ENCODE measurements at places on chromosomes 11 and 22.

DNA sequence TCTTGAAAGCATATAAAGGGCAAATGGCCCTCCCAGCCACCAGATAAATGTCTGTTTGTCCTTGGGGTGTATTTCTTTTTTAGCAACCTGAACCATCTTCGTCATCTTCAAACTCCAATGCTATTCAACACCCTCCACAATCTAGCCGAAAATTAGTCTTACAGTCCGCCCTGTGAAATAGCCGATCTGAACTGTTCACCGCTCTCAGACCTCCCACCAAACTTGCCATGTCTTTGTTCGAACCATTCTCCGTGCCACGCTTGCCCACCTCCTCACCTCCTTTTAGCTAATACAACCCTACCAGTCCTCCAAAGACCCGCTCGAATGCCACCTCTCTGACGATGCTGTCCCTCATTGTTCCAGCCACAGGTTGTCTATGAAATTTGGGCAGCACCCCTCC, 46.0 kb downstream of the SC5D start:
- DNase-seq: no peak

- DNase-seq: no peak
Measured at GRCh38 chr22:35604621-35605368, 12.3 kb downstream of the MB start.

- DNase-seq: no peak
Measured at GRCh38 chr22:44272401-44272771, 40.4 kb downstream of the SHISAL1 start.

DNA sequence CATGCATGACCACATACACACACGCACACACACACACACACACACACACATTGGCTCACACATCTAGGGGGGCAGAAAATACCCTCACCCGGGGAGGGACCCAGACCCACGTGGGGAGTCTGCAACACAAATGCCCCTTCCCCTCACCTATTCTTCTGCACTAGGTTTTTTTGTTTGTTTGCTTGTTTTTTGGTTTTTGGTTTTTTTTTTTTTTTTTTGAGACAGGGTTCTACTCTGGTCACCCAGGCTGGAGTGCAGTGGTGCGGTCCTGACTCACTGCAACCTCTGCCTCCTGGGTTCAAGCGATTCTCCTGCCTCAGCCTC, 28.4 kb downstream of the WEE1 start:
- DNase-seq: no peak

GRCh38 chr11:90844041-90844440, 621.2 kb upstream of the CHORDC1 start:
- DNase-seq: no peak

DNA sequence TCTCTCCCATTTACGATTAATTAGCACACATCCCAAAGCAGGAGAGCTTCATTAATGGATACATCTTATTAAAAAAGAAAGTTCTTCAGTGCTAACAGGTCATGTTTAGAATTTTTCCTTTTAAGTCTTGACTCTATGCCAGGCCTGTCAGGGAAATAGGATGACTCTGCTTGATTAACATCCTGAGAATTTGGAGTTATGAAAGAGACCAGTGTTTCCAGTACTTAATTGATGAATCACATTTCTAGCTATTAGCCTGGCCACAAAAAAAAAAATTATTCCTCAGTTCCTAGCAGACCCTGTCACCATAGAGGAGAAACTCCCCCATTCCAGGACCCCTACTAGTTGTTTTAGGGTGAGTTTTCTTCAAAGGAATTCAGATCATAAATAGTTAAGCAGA, 23.6 kb upstream of the ME3 start:
- DNase-seq: no peak

- no peak for DNase-seq
Measured at GRCh38 chr11:129846508-129847335, 31.1 kb downstream of the TMEM45B start.

GRCh38 chr22:23834406-23834792, 4.4 kb downstream of the DERL3 start:
- DNase-seq: no peak

DNA sequence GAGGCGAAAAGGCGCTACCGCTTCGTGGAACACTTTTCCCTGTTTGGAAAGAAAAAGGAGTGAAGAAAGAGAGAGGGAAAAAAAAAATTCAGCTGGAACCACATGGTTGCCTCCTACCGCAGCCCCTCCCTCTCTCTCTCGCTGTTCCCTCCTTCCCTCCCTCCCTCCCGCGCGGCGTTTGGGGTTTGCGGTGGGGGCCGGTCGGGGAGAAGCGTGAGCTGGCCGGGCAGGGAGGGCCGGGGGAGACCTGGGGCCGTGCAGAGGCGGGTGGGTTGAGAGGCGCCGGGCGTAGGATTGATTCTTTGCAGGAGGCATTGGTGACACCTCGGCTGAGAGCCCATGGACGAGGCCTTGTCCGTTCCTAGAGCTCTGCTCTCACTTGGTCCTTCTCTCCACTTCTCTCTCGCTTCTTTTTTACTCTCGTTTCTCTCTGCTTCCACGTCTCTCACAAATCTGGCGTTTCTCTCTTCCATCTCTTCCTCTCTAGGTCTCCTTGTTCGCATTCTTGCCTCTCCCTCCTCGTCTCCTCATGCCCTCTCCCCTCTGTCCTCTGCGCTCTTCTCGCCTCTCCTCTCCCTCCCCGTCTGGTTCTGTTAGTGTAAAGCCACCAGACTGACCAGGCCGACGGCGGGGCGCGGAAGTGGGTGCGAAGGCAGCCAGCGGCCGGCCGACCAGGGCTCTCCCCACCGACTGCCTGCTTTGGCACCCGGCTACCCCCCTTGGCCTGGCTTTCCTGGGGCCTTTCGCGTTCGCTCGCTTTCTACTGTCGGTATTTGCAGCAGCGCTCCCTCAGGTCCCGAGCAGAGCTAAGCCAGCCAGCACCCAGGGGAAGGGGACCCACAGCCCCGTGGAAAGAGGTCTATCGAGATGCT, at the start of gene CLMP:
Gene CLMP (minus strand): TSS at position 61 of the 872 bp plus-strand sequence. CDS start 308 bp downstream, outside the sequence.
- DNase-seq: peak; percentile 33

- DNase-seq: no peak
Measured at GRCh38 chr11:126098204-126098769, 35.6 kb upstream of the CDON start.

DNA sequence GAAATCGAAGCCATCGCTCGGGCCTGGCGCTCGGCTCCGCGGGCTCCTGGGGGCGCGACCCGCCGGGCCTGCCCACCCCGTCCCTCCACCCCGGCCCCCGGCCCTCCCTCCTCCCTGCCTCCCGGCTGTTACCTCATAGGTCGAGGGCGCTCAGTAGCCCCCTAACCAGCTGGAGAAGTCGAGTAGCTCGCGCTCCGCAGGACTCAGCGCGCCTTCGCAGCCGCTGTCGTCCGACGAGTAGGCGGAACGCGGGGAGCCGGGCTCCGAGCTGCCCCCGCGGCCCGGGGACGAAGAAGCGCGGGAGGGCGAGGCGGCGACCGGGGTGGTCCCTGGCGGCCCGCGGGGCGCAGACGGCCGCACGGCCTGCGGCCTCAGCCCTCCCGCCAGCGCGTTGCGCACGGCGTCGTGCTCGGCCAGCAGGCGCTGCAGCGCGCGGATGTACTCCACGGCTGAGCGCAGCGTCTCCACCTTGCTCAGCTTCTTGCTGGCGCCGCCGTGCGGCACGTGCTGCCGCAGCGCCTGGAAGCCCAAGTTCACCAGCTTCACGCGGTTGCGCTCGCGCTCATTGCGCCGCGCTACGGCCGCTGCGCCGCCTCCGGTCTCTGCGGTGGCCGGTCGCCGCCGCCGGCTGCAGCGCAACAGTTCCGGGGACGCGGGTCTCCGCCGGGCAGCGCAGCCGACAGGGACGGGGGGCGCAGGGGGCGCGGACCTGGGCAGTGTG, 627 bp downstream of the ASCL2 start:
- DNase-seq: no peak

GRCh38 chr11:6332066-6332465, 11.8 kb upstream of the CAVIN3 start:
- no peak for DNase-seq

GRCh38 chr11:106958517-106959248, 59.6 kb downstream of the GUCY1A2 start:
- DNase-seq: no peak

DNA sequence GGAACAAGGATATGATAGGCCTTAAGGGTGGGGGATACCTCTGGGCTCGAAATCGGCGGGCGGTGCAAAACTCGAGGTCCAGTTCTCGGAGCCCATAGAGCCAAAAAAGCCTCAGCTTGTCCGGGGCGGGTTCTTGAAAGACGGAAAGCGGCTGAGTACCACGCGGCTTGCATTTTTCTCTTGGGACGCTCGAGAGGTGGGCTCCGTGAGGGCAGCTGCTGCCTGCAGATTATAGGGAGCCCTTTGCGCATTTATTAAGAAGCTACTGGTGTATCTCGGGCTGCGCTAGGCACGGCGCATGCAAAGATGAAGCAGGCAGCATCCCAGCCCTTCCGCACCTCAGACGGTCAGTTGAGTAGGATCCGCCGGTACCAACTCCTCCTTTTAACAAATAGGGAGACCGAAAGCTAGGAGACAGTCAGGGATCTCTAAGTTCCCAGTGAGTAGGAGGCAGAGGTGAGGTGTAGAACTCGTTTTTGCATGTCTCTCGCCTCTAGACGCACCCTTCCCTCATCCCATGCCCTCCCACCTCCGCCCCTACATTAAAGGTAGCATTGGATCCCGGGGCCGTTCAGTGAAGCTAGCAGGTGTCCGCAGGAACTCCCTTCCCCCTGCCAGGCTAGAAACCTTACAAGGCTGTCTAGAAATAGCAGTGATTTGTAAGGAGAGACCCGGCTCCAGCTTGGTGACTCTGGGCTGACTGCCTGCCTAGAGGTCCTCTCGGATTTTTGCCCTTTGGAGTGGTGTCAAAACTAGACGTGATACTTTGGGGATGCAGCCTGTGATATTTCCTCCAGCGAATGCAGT, 768 bp downstream of the LDHA start:
- DNase-seq: no peak

GRCh38 chr11:82631722-82632630, 101.7 kb downstream of the FAM181B start:
- DNase-seq: no peak

GRCh38 chr11:87351676-87352075, 313.9 kb downstream of the TMEM135 start:
- DNase-seq: no peak

DNA sequence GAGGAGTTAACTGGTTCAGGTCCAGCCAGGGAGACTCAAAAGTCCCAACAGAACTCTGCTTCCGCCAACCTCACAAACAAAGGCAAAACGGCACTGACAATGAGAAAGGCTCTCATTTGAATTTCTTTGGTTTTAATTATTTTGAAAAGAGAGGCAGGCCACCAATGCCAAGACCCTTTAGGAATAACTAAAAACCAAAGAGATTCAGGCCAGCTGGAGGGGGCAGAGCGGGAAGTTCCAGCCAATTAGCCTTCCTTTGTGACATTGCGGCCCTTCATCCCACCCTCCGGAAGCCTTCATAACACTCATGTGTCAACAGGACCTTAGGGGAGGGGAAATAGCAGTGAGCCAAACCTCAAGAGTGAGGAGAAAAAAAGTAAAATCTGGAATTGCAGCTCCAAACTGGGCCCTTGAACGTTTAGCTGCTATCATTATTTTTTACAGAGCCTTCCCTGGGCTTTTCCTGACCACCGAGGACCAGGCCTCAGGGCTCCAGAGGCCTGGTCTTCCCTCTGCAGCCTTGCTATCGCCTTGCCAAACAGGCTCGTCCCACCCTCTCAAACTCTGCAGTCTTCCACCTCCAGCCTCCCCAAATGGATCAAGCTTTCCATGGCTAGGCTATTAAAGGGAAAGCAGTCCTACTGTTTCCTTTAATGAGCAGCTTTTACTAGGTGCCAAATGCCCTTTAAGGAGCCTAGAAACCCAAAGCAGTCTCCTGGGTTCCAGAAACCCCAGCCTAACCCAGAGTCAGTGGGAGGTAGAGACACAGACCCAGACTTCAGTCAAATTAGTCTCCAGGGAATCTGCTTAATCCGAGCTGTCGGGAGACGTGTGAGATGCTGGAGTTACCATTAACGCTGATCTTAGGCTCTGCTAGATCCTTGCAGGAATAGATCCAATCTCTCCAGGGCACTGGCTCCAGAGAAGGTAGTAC, 114.2 kb downstream of the CCDC34 start:
- DNase-seq: no peak

DNA sequence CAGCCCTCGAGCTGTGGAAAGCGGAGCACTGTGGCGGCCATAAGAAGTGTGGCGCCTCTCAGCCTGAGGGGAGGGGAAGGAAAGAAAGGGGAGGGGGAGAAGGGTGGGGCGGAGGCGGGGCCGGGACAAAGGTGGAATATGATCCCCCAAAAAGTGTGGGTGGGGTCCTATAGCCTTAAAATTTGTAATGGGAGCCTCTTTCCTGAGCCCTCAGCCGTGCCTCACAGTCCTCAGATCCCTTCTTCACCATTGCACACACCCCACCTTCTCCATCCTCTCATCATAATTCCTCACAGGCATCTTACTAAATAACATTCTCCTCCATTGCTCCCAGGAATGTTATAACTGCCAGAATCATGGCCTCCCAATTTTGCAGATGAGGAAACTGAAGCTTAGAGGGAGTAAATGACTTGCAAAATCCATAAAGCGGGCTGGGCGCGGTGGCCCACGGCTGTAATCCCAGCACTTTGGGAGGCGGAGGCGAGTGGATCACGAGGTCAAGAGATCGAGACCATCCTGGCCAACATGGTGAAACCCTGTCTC, 600 bp upstream of the RAB6A start:
- no peak for DNase-seq

- no peak for DNase-seq
Measured at GRCh38 chr11:23138761-23139160, 278.5 kb upstream of the CCDC179 start.

- DNase-seq: no peak
Measured at GRCh38 chr11:41175304-41175972, 284.0 kb downstream of the LRRC4C start.

DNA sequence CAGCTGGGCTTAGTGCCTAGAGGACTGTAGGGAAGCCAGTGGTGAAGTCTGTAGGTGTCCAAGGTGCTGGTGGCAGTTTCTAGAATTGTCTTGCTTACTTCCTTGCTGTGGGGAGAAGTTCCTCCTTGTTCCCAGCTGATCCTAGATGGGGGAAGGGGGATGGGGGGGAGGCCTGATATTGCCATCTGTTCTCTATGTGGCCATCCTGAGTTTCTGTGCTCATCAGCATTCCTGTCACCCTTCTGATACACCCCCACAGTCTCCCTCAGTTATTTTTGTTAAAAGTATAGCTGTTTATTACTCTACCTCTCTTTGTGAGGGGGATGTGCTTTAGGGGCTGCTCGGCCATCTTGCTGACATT, 36.5 kb downstream of the MADD start:
- no peak for DNase-seq

DNA sequence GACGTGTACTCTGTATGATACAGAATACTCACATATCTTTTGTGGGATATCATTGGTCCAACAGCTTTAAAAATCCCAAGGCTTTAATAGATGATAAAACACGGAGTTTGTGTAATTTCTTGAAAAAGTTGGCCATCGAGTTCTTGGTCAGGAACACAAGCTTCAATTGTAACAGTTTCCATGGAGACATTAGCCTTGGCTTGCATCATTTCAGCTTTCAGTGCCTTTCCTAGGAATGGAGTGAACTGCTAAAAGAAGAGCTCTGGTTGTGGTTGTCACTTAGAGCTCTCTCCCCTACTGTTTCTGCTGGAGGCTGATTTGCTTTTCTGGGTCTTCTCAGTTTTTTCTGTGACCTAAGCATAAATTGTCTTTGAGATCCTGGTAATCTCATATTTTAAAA, 14.2 kb downstream of the BMAL1 start:
- no peak for DNase-seq

All from GM12891 (cell line).